ENCODE measurements at places on chromosomes 12 and 14.

DNA sequence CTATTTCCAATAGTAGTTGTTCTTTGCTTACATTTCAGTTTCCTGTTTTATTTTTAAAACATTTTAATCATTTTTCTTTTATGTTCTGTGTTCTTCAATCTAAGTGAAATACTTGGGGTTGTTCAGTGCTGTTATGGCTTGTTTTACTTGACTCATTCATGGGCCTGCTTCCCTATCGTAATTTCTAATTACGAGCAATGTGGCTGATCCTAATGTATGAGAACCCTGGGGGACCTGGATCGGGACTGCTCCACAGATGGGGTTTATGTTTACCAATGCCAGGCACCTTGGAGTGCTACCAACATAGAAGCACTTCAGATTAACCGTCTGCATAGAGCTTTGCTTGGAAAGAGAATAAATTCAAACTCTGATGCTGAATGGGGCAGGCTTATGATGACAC lies 29.8 kb downstream of the TECPR2 start:
- ATAC-seq, result no peak

DNA sequence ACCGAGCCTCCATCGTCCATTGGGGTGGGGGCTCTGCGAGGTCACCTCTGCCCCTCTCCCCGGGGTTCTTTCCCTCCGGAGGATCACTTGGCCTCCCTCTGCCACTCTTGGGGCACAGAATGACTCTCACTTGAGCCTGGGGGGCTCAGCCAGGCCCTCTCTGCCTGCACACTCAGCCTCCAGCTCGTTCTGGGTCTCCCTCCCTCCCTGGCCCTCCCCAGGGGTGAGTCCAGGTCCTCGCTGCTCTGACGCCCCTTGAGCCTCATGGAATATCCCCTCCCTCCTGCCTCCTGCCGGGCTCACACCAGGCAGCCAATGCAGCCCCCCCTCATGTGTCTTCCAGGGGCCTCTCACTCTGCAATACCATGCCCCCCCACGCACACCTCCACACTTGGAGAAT lies 17.7 kb upstream of the SFSWAP start:
- ATAC-seq, result no peak

DNA sequence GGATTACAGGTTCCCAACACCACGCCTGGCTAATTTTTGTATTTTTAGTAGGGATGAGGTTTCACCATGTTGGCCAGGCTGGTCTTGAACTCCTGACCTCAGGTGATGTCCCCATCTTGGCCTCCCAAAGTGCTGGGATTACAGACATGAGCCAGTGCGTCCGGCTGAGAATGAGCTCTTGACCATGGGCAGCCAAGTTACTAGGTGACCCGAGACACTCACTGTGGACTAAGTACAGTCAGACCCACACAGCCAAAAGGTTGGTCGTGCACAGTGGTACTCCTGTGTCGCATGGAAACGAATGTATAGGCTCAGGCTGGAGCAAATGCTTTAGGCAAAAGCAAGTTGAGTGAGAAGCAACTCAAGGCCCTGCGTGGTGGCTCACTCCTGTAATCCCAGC lies 21.0 kb downstream of the DLK1 start:
- ATAC-seq, result no peak

- ATAC-seq, result no peak
Measured at GRCh38 chr14:99256483-99256874, 15.5 kb downstream of the BCL11B start.

GRCh38 chr12:12007001-12007712 lies 63.6 kb upstream of the BCL2L14 start:
- no peak for ATAC-seq

DNA sequence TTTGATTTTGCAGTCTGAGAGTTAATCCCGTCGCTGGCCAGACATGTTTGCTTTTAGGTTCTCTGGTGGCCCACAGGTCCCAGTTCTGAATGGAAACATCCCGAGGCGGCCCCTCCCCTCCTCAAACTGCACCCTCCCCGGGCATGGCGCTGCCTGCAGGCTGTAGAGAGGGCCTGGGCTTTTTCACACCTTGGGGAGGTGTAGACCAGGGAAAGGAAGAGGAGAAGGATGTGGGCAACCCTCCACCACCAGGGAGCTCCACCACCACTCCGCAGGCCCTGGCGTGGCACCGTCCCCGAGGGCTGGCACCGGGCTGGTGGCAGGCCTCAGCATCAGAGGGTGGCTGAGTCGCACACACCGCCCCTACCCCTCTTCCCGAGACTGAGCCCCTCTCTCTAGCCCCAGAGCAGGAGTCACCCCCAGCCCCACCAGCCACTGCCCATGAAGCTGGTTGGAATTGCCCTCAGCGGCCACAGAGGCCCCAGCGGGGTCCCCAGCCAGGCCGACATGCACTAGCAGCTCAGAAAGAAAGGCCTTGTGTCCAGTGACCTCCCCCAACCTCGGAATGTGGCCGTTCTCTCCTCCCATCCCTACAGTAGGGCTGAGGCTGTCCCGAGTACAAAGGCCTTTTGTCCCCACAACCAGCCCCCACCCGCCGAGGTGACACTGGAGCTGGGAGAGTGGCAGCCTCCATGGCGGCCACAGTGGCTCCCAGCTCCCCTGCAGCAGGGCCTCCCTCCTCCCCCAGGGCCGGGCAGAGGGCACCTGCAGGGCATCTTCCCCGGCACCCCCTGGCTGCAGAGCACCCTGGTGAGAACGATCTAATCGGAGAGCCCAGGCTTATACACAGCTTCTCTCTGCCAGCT lies 23.5 kb upstream of the INF2 start:
- peak; percentile 83 for ATAC-seq

DNA sequence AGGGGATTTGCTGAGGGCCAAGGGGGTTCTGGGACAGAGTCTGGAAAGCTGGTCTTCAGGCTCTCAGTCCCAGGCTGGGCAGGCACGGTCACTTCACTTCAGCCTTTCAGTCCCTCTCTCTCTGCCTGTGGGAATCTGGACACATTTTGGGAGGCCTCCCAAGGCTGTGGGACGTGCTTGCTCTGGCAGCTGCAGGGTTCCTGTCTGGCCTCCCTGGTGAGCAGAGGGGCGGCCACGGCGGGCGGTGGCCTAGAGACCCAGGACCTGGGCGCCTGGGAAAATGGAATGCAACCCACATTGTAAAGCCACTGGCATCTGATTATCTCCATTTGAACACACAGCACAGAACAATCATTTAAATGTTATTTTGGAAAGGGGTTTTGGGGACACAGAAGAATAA lies 10.1 kb upstream of the ALDH2 start:
- no peak for ATAC-seq

DNA sequence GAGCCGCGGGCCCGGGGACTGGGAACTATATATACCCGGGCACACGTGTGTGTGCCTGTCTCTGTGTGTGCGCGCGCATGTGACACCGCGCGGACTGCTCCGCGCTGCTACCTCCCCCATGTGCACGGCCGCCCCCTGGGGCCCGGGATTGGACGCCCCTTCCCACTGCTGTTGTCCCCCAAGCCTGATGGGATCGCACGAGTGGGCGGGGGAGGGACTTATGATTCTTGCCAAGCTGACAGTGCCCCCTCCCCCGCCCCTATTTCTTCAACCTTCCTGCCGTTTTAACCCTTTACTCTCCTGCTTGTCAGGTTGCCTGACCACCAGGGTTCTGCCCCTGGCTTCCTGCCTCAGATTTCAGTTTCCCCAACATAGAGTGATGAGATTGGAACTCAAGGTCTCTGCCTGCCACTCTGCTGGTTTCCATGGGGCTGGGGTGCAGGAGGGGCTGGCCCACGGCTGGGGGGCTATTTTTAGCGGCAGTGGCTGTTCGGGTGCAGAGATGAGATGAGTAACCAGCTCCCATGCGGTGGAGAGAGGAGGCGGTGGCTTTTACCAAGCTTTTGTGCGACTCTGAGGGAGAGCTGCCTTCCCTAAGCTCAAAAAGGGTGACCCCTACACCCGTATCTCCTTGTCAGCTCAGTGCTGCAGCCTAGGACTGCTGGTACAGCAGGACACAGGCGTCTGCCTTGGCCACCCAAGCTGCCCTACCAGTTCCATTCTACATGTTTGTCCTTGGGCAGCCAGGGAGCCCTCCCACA lies at the start of gene DDN:
Gene DDN, minus strand, starts transcription at position 5 of the 761 bp plus-strand sequence. CDS start 88 bp downstream, outside the sequence.
- peak; percentile 60 for ATAC-seq

GRCh38 chr12:51415931-51416330 lies 8.7 kb upstream of the SLC4A8 start:
- no peak for ATAC-seq

- no peak for ATAC-seq
Measured at GRCh38 chr12:40515041-40515816, 177.0 kb upstream of the CNTN1 start.

- ATAC-seq, result no peak
Measured at GRCh38 chr12:53391724-53392123, 11.7 kb downstream of the SP1 start.

- ATAC-seq, result no peak
Measured at GRCh38 chr12:34105392-34105933, 83.2 kb downstream of the ALG10 start.

DNA sequence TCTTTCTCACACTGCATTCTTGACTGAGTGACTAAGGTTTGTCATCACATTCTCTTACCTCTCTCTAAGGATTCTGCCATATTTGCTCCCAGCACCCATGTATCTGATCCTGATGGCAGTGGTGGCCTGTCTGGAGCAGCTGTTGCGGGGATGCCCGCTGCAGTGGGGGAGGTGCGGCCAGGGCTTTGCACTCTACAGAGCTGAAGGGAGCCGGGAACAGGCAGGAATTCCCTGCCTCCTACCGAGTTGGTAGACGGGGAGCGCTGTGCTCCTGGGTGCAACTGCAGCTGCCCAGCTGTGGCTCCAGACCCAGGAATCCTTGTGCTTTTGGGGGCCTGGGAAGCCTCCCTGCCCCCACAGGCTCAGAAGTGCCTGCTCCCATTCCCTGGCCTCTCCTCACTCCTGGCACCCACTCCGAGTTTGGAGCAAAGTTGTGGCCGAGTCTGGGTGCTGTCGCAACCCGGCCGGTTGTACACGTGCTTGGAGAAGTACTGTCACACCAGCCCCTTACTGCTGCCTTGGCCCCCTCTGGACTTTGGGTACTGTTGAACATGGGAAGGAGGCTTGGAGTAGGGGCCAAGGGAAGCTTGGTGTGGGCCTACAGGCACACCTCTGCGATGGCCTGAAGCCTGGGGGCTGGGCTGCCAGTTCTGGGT lies 106.9 kb upstream of the OR4E1 start:
- ATAC-seq, result no peak

All from SK-N-SH treated with all-trans-retinoic acid at 6 μM for 48 hours (cell line).